ENCODE measurements at places on chromosomes 3 and 15.

DNA sequence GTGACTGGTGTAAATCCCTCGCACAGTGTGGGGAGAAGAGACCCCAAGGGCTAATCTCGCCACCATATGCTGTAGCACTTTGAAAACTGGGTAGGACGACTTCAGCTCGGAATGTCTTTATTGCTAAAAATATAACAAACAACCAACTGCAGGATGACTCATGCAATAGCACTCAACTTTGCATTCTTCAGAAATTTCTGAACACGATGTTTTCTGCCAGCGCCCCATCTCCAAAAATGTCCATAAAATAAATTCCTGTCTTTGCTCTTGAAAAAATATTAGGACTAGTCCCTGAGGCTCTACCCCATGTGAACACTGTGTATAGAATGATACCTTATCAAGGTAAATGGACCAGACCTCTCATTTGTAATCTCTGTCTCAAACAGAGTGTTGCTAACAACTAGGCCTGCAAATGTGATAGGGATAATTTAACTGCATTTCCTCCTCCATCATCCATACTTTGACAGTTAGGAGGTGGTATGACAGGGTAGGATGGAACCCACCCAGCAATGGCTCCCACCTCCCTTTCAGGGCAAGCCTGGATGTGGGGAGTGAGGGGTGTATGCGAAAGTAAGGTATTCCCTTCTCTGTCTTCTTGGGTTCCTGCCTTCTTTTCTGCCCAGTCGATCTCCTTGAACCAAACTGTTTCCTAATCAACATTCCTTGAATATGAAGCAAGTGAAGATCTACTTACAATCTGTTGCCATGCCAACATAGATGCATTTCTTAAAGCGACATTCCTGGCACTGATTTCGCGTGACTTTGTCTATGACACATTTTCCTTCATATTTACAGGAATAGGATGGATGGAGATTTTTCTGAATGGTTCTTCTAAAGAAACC, 201.1 kb downstream of the NR1D2 start:
- no peak for DNase-seq

DNA sequence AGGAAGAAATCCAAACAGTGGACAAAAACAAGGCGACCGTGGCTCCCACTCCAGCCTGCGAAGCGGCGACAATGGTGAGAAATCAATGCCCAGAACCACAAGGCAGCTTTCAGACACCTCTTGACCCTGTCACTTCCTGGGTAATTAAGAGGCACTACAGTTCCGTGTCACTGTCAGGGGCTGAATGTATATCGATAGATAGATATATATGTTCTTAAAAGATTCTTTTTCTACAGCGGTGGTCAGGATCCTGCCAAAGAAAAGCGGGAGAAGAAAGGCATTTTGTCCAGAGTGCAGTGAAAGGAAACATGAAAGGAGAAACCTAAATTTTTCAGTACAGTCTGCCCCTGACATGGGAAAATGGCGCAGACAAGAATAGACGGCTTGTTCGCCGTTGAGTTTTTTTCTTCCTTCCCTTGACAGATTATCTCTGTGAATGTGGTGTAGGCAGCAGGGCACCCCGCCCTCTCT, 56.2 kb upstream of the HES1 start:
- DNase-seq: no peak

- DNase-seq: peak; percentile 45
These were observed 8.8 kb upstream of the CPOX start for GRCh38 chr3:98602078-98602678.

GRCh38 chr3:196499061-196499460, 4.5 kb downstream of the RNF168 start:
- no peak for DNase-seq

DNA sequence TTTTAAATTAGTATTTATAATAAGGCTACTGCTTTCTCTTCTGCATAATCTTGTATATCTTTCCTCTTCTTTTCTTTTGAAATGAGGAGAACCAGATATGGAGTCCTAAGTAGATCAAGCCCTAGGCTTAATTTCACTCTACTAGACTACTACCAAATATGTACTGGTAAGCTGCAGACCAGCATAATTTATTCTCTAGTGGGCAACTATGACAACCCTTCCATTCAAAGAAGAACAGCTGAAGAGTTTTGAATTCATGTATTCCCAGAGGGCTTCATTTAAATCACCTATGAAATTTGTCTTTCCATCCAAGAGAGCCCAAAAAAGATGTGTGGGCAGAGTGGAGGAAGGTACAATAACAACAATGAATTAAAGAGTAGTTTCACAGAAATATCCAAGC, 10.0 kb downstream of the RAD18 start:
- DNase-seq: no peak

DNA sequence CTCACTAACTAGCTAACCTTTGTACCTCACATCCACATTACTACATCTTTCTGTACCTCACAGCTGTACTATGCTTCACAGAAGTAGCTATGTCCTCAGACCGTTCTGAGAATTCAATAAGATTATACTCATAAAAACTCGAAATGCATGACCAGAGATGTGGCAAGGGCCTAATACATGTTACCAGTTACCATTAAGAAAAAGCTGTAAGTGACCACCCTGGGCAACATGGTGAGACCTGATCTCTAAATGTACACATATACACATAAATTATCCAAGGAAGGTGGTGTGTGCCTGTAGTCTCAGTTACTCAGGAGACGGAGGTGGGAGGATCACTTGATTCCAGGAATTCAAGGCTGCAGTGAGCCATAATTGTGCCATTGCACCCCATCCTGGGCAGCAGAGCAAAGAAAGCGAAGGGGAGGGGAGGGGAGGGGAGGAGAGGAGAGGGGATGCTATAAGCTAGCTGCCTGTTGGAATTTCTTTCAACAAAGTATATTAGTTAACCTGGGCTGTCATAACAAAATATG, 482.6 kb upstream of the ZNF717 start:
- DNase-seq: no peak

DNA sequence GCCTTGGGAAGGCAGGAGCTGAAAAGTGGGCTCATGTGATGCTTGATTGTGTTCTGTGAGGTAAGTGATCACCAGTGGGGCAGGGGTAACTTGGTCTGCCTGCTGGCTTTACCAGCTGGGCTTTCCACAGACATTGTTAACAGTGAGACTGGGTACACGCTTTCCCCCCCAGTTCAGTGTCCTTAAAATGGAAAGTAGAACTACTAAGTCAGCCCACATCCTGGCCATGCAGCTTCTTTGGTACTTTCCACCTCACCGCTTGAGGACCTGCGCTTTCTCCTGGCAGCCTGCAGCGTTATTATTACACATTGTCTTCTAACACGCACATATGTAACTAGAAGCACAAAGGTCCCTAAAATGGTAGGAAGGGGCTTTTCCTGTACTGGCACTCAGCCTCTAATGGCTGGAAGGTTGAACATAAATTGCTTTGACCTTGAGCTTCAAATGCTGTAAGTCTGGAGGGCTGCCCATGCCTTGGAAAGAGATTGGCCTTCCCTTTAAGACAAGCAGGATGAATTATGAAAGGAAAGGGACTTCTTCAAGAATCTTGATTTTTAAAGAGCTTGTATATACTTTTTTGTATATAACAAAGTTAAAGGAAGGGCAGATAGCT, 216.1 kb upstream of the ROPN1 start:
- no peak for DNase-seq

DNA sequence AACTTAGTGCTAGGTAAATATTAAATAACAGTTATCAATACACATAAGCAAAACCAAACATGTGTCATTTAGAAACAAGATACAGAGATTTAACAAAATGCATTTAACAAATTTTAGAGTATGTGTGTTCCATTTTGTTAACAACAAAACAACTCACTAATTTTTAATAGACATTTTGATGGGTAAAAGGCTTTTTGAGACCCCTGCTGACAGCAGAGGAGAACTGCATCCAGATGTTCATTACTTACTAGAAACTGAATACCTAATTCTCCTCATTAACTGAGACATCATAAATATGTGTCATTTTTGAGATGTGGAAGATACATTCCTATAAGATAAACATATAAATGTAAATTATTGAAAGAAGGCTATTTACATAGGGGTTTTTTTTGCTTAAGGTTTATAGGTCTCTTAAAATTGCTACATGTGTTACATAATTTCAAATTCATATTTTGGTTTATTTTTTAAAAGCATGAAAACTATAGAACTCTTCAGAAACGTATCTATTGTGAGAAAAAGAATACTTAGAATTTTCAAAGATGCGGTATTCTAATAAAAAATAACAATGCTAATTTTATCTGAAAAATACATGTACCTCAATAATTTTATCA, 1009.8 kb downstream of the TUSC7 start:
- no peak for DNase-seq

GRCh38 chr15:74364936-74365597, 2.4 kb downstream of the CYP11A1 start:
- no peak for DNase-seq

DNA sequence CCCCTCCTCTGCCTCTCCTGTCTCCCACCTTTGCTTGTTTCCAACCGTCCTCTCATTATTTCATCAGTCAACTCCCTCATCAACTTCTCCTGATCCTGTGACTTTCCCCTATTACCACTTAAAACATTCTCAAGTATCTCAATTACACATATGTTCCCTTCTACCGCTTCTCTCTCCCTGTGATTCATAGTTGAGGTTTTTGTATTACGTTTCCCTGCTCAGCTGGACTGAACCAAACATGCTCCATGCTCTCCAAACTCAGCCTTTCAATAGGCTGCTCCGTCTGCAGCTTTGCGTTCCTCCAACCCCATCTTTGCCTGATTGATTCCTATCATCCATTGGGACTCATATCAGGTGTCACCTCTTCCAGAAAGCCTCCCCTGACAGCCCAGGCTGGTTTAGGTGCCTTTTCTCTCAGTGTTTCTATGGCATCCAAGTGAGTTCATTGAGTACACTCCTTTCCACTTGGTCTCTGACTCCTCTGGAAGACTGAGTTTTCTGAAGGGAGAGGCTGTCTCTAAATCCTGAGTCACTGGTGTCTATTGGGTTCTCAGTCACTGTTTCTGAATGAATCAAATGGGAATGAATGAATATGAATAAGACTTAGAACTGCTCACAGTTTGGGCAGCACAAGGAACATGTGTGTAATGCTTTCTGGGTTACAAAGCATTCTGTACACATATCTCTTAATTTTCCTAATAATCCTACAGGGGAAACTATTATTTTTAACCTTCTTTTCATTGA, 56.4 kb downstream of the PLD1 start:
- DNase-seq: no peak

Data from cerebellum (tissue), 4 donors.